ENCODE measurements at places on chromosomes 5 and 9.
A peak's percentile ranks its signal among the peaks of the same experiment; 100 is the strongest.

DNA sequence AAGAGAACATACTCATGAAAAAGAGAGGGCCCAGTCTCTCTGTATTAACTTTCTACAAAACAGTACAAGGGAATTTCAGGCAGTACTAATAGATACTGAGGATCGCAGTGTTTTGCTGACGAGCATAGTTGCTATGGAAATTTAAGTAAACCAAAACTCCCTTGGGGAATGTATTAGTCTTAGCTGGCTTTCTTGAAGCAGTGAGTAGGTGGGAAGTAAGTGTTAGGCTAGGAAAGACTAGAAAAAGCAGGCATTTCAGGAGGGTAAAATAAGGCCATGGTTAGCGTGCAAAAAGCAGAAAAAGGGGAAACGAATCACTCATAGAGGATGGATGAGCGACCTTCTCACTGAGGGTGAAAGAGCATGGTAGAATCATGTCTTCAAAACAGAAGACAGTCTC lies 84.3 kb upstream of the ACTBL2 start:
- DNase-seq, result peak; percentile 7

DNA sequence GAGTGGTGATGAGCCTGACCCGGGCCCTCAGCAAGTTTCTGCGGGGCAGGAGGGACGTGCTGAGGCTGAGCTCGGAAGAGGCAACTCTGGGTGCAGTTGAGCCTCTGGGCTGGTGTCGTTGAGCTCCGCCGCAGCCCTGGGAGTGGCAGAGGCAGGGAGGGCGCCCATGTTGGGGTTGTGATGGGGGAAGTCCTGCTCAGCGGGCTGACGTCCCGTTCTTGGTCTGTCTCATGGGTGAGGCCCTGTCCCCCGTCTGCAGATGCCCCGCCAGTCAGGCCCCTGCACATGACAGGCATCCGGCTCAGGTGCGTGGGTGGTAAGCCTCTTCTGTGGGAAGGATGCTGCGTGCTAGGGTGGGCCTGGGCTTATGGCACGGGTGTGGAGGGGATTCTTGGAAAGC lies 64.3 kb downstream of the RXRA start:
- DNase-seq, result no peak

- no peak for DNase-seq
Observed at GRCh38 chr5:122435234-122435633, 123.2 kb downstream of the SNCAIP start.

DNA sequence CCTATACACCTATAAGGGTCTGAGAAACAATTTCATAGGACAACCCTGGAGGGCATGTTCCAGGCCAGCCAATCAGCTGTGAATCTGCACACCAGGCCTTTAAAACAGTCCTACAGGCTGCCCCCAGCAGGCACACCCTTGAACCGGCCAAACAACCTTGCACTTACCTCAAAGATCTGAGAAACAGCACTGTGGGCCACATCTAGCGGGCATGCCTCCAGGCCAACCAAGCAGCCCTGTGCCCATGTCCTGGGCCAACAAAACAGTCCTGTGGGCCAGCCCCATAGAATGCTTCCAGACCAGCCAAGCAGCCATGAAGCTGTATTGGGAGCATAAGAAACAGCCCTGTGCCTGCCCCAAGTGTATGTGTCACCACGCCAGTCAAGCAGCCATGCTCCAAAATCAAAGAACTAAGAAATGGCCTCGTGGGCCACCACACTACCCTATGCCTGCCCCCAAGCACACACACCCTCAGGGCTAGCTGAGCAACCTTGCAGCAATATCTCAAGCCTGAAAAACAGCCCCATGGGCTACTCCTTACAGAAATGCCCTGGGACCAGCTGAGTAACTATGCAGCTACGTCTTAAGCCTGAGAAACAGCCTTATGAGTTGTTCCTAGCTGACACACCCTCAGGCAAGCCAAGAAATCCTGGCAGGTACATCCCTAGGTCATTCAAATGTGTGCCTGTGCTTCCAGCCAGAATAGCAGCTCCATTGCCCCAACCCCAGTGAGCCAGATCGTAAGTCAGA lies 2243.8 kb upstream of the C9orf72 start:
- no peak for DNase-seq

DNA sequence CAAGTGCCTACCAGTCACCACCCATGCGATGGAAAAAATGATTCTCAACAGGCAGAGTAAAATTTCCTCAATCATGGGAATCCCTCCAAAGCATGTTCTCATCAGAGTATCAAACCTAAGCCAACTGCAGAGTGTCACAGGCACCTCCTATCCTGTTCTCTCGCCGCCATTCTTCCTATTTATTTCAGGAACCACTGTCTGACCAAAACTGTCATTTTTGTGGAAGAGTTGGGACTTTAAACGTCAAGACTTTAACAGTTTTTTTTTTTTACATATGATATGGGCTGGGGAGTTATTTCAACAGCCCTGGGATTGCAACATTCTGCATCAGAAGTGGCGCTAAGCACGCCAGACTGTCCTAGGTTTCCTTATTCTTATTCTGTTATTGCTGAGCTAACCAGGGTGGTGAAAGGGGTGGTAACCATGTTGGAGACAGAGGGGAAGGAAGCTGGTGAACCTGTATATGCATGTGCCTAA lies 29.5 kb downstream of the PFDN1 start:
- DNase-seq, result no peak

GRCh38 chr9:98225015-98225442 lies 30.4 kb downstream of the TBC1D2 start:
- DNase-seq, result no peak

GRCh38 chr9:82829818-82830217 lies 233.1 kb downstream of the RASEF start:
- no peak for DNase-seq

DNA sequence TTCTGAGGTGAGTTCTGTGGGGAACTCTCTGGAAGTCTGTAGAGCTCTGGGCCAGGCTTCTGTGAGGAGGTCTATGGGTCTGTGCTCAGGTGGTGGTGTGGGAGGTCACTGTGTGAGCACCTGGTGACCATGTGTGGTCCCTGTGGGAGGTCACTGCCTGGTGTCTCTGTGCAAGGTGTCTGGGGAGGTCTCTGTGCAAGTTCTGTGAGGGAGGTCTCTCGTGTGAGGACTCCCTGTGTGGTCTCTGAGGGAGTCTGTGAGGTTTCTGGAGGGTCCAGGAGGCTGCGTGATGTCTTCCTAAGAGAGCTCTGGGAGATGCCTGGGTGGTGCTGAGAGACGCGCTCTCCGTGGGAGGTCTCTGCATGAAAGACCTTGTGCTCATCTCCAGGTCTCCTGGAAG lies 6.0 kb upstream of the SPATA31E1 start:
- DNase-seq, result no peak

DNA sequence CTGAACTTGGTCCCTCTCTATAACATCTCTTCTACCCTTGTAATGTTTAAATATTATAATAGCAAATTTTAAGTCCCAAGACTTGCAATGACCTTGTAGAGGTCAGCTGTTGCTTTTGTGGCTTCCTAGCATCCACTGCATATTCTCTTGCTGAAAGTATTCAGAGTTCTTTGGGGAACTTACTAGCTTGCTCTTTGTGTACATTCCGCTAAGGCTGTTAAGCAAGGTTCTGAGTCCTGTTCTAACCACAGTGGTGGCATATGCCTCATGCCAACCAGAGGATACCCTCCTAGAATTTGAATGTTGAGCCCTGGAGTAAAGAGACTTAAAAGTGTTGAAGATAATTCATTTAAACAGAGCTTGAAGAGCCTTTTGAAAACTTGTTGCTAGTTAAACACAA lies 570.9 kb downstream of the TLE1 start:
- no peak for DNase-seq

- no peak for DNase-seq
Observed at GRCh38 chr9:79829566-79830302, 258.0 kb downstream of the TLE4 start.

GRCh38 chr5:86570427-86571083 lies 47.2 kb upstream of the COX7C start:
- DNase-seq, result no peak

- DNase-seq, result no peak
Observed at GRCh38 chr5:123651234-123651633, 139.3 kb downstream of the CSNK1G3 start.

GRCh38 chr5:171924493-171925122 lies 81.8 kb downstream of the FBXW11 start:
- no peak for DNase-seq

- no peak for DNase-seq
Observed at GRCh38 chr9:86253577-86253976, 5.9 kb downstream of the C9orf153 start.

DNA sequence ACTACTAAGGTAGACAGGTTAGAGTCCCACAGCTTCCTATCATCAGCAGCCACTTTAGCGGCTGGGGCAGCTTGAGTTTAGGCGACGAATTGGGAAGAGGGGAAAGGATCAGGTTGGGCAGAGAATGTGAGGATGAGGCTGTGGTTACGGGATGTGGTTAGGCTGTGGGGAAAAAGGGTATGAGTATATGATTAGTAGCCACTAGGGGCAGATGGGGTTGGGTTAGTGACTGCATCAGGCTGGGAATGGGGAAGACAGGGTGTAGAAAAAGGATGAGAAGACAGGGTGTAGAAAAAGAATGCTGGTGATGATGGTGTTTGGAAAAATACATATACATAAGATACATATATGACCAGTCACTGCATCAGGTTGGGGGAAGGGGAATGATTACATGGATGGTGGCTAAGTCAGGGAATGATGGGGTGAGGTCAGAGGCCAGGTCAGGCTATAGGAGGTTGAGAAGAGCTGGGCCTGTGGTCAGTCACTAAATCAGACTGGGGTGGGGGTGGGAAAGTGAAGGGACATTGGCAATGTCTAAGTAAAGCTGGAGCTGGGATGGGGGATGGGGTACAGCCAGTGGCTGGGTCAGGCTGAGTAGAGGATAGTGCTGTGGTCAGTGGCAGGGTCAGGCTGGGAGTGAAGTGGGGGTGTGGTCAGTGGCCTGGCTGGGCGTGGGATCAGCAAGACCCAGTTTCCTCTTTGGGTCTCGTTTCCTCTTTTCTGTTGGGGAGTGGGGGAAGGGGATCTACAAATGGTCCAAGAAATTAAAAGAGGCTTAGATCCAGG lies 2.1 kb downstream of the TLN1 start:
- DNase-seq, result peak; percentile 71

DNA sequence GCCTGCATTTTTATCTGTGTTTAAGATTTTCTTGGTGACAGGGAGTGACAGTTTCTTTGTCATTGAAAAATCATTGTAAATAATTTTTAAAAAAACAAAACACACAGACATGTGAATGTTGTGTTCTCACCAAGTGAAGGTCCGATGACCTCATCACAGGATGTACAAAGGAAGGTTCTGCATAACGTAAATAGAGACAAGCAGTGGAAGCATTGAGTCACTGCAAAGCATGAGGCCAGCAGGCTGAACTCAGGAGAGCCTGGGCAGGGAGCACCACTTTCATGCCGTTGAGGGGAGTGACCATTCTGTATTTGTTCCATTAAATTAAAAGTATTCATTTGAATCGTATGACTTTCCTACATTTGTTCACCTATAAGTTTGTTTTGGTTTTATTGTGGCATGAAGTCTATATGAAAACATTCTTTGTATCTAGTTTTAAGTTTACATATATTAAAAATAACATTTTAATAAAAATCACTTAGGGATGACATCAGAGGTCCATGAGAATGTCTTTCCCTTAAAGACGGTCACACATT lies 70.4 kb upstream of the TLE1 start:
- DNase-seq, result peak; percentile 66

GRCh38 chr5:78320401-78320800 lies 25.9 kb upstream of the AP3B1 start:
- DNase-seq, result no peak

DNA sequence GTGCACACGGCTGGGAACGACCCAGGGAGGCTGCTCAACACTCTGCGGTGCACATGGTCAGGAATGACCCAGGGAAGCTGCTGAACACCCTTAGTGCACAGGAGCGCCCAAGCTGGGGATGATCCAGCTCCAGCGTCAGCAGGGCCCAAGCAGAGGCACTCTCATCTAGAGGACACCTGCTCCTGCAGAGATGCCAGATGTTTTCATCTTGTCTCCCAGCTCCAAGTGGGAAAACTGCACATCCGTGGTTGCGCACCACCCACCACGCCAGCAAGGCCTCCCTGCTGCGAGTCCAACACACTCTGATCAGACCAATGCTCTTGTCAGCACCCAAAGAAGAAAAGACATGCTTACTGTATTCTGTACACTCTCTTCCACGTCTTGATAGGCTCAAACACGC lies 34.1 kb downstream of the UBE2QL1 start:
- DNase-seq, result no peak

DNA sequence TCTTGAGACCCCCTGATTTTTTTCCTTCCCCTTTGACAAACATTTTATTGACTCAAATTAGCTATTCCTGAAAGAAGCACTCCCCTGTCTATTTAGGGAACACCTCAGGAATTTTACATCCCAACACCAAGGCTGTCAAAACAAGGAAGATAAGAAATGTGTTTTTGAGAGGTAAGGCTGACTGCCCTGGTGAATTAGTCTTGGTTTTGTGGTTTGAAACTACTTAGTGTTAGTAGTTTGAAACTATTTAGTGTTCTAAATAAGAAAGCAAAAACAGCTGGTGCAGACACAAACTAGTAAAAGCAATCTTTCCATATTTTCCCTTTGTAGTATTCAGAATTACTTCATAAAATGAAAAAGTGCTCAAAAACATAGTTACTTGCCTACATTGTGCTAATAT lies 120.7 kb downstream of the PCSK1 start:
- DNase-seq, result no peak

DNA sequence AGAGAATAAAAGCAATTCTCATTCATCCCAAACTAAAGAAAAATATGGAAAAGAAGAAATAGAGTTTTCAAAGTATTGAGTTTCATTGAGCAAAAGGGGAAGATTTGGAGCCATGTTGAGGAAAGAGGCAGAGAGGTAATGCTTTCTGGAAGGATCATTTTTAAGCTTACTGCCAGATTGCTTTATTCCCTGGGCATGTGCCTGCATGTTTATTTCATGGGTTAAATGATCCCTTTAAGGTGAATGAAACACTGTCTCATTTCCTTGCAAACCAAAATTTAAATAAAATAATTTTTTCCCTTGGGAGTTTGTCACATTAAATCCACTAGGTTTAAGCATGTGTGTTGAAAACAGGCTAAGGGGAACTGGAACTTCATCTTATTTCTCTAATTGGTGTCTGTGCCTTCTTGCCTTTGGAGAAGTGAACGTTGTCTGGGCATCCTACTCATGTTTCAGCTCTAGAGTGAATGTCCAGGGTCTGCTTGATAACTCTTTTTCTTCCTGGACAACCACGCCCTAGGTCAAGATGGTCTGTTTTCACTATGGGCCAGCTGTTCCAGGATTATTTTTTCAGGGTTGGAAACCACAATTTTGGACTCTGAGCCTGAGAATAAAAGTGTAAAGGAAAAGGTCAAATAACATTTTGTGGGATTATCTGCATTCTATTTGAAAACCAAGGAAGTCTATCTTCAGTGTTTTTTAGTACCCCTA lies 114.1 kb upstream of the ELL2 start:
- DNase-seq, result no peak

Data from HFF-Myc (cell line).